Stimulated activated CD4-positive, alpha-beta T cell treated with anti-CD3 and anti-CD28 coated beads, Interleukin-4, amount 100 ng/mL, for 48 hours (primary cell): ENCODE measurements at places on chromosomes 4 and X.

DNA sequence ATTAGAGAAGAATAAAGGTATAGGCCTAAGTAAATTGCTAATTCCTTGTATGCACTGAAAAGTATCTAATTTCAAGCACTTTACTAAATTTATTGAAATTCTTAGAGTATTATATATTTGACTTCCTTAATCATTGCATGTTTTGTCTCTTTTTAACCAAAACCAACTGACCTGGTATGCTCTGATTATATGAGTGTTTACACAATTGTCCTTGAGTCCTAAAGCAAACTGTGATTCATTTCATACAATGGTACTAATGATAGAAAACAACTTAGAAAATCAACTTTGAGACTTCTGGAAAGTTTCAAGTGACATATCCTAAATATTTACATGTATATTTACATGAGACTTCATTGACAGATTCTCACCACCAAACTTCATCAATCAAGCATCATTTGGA is 1177.1 kb downstream of the ADGRL3 start:
- DNase-seq, result no peak

DNA sequence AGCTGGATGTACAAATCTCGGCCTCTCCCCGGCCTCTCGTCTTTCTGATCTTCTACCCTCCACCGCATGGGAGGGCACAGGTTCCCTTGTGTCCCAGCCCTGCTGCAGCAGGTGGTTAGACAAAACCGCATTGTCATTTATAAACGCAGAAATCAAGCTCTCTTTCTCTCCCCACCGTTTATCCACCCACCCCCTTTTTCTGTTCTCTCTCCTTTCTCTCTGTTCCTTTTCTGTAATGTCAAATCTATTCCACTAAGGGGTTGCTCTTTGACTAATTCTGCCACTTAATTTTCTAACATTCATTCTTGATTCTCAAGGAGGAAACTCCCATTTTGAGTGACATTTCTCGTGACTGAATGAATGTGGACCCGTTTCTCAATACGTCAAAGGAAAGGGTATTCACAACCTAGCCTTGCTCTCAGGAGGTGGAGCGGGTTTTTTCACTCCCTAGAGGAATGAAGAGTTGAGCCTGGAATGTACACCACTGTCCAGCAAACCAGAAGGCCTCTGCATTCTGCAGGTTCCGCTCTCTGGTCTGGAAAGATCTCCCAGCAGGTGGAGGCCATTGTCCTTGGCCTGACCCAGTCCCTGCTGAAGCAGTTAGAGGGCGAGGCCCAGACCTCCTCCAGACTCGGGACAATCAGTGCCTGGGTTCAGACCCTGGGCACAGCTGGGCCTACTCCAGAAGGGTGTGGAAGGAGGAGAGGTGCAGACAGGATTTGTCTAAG is 70.9 kb upstream of the ENPP6 start:
- no peak for DNase-seq

DNA sequence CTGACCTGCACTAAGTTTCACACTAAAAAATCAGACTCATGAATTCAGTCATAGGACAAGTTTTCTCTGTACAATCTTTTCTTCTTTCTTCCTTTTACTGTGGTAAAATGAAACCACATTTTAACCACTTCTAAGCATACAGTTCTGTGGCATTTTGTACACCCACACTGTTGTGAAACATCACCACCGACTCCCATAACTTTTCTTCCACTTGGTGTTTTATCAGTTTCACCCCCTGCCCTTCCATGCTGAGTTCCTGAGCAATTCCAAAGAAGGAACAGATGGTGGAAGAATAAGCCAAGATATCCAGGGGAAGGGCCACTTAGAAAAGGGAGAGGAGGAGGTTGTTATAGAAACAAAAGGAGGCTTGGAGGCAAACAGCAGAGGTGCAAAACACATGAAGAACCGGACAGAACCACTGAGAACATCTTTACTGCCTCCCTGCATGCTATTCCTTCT is 22.6 kb downstream of the SLC25A4 start:
- no peak for DNase-seq

GRCh38 chr4:65623506-65623905 is 46.8 kb downstream of the EPHA5 start:
- DNase-seq, result no peak
